Epithelial cell of prostate (primary cell): ENCODE measurements at places on chromosomes 3 and 15.

GRCh38 chr15:33344111-33344510, 33.3 kb downstream of the RYR3 start:
- no peak for DNase-seq

GRCh38 chr3:58463942-58464271, 28.0 kb upstream of the KCTD6 start:
- DNase-seq: no peak

GRCh38 chr3:172617013-172617706, 93.7 kb downstream of the NCEH1 start:
- no peak for DNase-seq

- no peak for DNase-seq
Observed at GRCh38 chr15:42092398-42093318, 1.7 kb downstream of the PLA2G4D start.

GRCh38 chr3:106420628-106421027, 551.8 kb upstream of the CBLB start:
- no peak for DNase-seq

- no peak for DNase-seq
Observed at GRCh38 chr3:138985932-138986331, 20.1 kb downstream of the PRR23A start.

GRCh38 chr3:155991212-155991611, 120.8 kb downstream of the GMPS start:
- no peak for DNase-seq

DNA sequence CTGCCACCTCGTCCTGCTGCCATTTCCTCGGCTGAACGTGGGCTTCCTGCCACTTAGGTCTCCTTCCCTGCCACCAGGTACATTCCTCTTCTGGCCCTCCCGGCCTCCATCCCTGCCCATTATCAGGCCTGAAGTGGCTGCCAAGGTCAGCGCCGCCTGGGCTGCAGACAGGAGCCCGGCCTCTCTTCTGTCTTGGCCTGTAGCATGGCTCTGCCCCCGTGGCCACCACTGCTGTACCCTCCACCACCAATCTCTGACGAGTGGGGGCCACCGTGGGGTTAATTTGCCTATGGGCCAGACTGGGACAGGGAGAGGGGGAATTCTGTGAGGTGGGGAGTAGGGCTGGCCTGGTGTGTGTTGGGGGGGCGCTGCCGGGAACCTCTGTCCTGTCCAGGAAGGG, 2.0 kb upstream of the BAHD1 start:
- no peak for DNase-seq

GRCh38 chr3:144590854-144591253, 619.2 kb downstream of the DIPK2A start:
- DNase-seq: no peak

- DNase-seq: no peak
Observed at GRCh38 chr3:37241880-37242279, 67.5 kb upstream of the LRRFIP2 start.

- DNase-seq: no peak
Observed at GRCh38 chr3:12796171-12797123, at the start of gene CAND2. CAND2 (plus strand) TSS chr3:12796680; CDS start chr3:12796721, 41 bp downstream.

DNA sequence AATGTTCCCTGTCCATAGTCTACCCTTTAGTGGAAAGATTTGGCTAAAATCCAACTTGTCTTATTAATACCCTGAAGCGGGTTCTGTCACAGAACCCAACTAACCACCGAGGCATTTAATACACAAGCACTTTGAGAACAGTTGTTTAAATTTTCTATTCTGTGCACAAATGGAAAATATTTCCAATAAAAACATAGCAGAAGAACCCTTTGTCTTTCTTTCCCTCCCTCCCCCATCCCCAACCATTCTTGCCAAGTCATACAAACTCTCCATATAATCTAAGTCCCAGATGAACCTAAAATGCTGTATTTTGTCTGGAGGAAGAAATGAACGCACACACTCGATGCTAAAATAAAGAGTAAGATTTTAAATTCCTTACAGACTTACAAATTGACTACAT, 126.9 kb upstream of the STRIT1 start:
- no peak for DNase-seq

DNA sequence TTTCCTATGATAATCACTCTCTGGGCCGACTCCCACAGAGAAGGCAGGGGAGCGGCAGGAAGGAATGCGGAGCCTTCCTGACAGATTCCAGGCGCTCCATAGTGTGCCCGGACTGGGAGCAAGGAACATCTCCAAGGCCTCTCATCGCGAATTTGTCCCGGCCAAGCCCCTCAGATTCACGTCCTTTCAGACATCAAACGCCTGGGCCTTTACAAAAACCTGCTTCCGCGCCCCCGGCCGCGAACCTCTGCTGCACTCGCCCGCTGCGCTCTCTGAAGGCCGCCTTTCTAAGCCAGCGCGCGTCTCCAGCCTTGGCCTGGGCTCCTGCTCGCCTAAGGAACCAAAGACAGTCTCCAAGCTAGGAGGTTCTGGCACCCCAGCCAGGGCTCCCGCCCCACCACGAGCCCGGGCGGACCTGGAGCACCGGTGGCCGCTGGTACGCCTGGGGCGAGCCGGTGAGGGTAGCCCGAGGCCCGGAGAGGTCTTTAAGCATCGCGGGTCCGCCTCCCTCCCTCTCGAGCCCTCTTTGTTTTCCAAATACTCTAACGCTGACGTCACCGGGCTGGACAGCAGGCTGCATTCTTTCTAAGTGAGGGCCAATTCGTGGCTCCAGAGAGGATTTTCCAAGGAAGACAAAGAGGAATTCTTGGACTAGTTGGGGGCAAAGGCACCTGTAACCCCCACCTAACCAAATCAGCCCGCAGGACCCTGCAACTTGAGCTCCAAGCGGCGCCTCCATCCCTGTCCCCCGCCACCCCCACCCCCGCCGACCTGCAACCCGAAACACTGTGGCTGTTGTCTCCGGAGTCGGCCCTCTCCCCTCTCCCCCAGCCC, 759 bp downstream of the AMOTL2 start:
- DNase-seq: no peak

DNA sequence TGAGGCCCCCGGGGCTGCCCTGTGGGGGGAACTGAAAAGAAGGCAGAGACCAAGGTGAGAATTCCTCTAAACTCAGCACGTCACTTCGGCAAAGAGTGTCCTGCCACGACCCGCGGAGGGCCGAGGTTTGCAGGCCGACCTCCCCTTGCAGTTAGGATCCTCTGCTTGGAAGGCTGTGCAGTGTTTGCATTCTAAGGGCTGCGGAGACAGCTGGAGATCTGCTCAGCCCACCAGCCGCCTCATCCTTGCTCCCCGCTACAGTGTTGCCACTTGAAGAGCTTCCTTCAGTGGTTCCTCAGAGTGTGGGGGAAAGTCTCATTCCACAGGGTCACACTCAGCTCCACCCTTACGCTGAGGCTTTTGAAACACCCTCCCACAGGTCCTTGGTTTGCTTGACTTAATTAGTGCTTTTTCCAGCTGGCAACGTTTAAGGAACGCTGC, 10.8 kb downstream of the SLC51A start:
- no peak for DNase-seq

GRCh38 chr3:462851-463250, 266.3 kb downstream of the CHL1 start:
- DNase-seq: no peak

DNA sequence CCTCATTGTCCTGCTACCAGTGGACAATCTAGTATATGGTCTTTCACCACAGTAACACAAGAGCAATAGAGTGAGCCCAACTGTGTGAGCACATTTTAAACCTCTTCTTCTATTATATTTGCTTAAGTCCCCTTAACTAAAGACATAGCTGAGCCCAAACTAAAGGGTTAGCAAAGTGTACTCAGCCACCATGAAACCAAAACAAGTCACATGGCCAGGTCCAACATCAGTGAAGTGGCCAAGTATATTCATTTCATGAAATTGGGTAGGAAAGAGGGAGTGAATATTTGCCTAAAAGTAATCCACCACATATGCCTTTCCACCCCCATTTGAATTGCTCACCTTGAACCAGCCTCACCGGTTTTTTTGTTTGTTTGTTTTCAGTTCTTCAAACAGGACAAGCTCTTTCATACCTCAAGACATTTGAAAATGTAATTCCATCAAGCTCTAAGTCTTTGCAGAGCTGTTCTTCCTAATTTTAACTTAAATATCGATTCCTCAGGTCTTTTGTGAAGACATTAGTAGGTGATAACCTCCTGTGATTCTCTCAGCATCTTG, 327.0 kb upstream of the SEMA6D start:
- no peak for DNase-seq

DNA sequence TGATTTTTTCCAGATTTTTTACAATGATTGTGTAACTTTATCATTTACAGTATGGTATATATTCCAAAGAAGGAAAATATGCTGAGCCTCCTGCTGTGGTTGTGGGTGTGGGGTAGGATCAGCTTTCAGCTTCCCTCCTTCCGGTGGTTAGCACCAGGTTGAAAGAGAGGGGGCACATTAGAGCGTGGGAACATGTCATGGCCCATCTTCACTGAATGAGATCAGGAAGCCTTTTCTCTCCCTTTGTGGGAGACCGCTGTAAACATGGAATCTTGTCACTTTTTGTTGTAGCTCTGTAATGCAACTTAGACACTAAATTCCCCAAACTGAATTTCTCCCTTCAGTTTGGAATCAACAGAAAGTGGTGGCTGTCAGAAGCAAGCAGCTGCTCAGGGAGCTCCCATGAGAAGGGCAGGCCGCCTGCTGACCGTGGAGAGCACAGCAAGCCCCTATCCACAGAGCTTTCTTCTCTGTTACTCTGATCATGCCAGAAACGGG, 86.7 kb upstream of the LIMD1 start:
- DNase-seq: no peak

- DNase-seq: no peak
Observed at GRCh38 chr3:47762233-47762632, 19.5 kb downstream of the SMARCC1 start.

DNA sequence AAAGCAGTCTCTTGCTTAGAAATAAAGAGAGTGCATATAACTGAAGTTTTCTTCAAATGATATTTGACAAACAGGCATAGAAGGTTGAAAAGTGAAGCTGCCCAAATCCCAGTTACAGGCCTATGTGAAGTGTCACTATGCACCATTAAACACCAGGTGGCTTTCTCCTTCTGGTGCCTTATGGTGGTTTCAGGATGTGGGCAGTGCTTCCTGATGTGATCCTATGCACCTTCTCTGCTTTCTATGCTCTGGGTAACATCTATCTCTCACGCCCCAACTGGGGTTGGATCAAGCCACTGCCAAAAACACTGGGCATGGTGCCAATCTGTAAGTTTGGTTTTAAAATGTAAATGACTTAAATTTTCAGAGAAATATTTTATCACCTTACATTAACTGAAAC, 744.7 kb downstream of the TUSC7 start:
- no peak for DNase-seq

DNA sequence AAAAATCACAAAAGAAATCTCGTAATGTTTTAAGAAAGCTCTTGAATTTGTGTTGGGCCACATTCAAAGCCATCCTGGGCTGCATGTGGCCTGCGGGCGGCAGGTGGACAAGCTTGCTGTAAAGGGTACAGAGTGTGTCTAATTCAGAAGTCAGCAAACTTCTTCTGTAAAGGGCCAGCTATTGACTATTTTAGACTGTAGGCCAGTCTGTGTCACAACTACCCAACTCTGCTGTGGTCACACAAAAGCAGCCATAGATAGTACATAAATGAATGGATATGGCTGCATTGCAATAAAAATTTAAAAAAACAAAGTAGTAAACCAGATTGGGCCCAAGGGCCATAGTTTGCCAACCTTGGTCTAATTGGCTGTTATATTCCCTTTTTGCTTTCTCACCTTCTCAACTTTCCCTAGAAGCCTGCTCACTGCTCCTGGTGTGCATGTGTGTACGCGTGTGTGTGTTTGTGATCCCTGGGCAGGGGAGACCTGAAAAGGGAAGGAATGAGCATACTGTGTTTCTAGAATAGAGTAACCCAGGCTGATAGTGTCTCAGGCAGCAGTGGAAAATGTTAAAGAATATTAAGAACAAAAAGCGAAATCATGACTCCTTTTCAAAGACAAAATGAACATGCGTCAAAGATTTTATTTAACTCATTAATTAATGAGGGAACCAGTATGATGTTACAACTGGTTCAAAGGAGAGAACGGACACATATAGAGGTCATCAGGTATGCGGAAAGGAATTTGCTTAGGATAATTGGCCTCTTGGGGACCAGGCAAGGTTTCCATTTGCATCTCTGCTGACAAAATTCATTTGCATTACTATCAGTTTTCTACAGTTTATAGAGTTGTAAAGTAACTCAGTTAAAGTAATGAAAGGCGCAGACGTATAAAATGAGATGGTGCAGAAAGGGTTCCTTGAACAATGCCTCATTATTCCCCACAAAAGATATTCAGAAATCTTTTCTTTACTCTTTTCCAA, 248.0 kb downstream of the THSD4 start:
- DNase-seq: no peak

GRCh38 chr3:59508273-59508672, 458.4 kb upstream of the CFAP20DC start:
- no peak for DNase-seq

DNA sequence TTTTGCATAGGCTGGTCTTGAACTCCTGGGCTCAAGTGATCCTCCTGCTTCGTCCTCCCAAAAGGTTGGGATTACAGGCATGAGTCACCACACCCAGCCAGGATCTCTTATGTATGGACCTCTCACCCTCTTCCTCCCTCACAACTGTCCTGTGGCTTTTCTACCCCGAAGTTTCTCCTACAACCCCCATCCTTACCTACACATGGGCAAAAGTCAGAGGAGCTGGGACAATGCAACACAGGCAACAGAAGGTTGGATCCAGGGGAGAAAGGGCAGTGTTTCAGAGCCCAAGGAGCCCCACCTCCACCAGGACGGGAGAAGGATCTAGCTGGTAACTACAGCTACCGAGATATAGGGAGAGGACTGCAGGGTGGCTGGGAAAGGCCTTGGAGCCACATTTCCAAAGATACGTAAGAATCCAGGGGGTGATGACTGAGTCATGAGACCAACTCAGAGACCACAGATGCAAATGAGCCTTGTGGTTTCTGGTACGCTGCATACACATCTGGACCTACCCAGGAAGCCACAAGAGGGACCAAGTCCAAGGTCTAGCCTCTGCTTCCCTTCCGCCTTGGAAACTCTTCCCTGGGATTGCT, 13.6 kb downstream of the IGDCC4 start:
- no peak for DNase-seq

GRCh38 chr3:194306771-194307640, 44.1 kb downstream of the CPN2 start:
- no peak for DNase-seq

DNA sequence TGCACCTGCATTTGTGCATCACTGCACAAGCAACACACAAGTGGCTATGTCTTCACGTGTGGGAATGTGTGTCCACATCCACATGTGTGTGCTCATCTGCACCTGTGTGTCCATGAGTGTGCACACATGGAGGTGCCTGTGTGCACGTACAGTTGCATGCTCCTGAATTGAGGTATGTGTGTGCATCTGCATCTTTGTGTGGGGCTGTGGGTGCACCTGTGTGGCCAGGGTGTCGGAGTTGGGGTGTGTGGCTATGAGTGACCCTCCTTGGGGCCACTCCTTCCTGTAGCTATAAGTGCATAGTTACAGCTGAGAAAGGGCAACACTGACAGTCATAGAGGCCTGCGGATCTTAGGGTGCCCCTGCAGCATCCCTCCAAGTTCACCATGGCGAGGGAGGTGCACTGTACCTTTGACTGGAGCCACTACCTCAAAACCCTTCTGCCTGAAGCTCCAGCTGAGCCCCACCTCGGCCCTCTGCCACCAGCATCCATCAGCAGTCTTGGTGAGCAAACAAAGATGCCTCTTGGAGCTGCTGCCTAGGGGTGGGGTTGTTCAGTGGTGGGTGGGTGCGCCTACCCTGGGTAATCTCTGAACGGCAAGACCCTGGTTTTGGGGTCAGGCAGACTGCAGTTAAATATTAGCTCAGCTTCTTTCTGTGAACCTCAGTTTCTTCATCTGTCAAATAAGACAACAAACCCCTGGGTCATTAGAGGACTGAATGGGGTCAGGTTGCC, 5.2 kb upstream of the HHATL start:
- no peak for DNase-seq
